ENCODE measurements at places on chromosomes 3 and 15.

GRCh38 chr3:194750491-194750828, 64.8 kb downstream of the FAM43A start:
- DNase-seq = no peak

DNA sequence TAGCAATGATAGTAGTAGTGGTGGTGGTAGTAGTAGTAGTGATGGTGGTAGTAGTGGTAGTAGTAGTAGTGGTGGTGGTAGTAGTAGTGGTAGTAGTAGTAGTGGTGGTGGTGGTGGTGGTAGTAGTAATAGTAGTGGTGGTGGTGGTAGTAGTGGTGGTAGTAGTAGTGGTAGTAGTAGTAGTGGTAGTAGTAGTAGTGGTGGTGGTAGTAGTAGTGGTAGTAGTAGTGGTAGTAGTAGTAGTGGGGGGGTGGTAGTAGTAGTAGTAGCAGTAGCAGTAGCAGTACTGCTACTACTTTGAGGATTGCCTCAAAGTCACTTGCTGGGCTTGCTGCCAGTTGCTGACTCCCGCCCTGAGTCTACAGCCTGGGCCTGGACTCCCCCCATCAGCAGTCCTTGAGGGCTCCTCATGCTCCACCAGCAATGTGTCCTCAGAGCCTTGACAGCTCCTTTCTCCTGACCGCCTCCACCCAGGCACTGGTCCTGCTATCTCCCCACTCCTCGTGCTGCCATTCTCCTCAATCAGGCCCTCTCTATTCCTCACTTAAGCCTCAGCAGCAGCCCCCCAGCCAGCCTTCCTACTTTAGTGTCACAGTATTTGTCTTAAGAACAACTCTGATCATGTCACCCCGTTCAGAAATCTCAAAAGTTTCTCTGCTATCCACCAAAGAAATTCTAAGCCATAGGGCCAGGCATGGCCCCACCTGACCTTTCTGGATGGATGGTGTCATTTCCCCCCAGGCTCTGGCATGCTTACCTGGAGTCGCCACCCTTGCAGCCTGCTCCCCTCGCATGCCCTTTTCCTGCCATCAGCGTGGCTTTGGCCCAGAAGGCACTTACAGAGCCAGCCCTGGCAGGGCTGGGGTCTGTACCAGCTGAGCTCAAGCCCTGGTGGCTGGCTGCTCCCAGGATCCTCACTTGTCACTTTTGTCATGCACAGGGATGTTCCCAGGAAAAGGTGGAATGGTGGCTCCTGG, 45.6 kb downstream of the DLEC1 start:
- no peak for DNase-seq

DNA sequence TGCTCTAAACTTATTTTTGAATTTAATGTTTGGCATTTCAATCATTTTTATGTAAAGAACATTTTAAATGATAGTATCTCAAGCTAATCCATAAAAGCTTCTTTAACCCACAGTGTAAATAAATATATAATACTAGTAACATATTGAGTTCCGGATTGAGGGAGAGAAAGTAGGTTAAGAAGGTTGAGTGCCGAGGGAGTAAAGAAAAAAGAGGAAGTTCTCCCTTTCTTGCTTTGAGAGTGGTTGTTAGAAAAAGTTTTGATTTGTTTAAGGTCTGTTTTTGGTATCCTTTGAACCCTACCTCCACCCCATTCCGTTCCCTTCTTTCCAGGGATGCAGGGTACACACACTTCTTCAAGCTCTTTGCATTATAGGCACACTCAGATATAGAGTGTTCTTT, 130.8 kb downstream of the VPS8 start:
- DNase-seq = no peak

DNA sequence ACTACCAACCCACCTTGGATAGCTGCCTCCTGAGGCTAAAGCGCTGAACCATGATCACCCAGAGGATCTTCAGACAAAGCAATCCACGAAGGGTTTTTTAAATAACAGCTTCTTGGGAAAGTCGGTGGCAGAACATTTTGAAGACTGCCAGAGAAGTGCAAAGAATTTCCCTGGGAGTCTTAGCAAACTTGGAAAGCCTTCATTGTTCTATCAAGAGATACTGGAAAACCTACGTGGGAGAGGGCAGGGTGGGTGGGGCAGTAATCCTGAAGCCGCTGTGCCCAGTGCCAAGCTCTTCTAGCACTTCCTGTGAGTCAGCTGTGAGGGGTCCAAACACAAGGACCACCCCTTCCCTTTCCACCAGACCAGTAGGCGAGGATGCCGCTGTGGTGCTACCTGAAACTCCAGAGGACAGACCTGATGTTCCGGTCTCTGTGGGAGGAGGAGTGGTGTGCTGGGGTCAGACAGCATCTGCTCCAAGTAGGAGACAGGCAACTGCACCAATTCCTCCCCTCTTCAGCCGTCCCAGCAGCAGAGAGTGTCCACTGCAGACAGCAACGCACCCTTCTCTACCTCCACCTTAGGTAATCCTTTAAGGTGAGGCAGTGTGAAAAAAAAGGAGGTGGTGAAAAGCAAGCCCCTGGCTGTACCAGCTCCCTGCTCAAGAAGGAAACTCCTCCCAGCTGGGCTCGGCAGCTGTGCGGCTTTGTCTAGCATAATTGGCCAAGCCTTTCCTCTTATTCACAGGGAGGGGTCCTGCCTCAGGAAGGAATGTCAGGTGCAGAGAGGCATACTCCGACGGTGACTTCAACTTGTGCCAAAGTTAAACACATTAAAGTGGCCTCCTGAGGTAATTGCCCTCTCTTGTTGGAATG, 99.0 kb downstream of the TMCC1 start:
- no peak for DNase-seq

GRCh38 chr3:2477620-2478019, 379.0 kb downstream of the CNTN4 start:
- DNase-seq = no peak

GRCh38 chr3:127671523-127672428, 976 bp upstream of the ABTB1 start:
- DNase-seq = peak; percentile 26

DNA sequence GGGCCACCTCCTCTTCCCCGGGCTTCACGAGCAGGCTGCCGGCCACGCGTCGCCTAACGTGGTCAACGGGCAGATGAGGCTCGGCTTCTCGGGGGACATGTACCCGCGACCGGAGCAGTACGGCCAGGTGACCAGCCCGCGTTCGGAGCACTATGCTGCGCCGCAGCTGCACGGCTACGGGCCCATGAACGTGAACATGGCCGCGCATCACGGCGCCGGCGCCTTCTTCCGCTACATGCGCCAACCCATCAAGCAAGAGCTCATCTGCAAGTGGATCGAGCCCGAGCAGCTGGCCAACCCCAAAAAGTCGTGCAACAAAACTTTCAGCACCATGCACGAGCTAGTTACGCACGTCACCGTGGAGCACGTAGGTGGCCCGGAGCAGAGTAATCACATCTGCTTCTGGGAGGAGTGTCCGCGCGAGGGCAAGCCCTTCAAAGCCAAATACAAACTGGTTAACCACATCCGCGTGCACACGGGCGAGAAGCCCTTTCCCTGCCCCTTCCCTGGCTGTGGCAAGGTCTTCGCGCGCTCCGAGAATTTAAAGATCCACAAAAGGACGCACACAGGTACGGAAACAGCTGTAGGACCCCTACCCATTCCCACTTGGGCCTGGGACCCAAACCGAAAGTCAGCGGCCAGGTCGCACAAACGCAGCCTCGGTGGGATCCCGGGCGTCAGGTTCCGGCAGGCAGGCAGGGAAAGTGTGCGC, 1.5 kb downstream of the ZIC1 start:
- DNase-seq = no peak

DNA sequence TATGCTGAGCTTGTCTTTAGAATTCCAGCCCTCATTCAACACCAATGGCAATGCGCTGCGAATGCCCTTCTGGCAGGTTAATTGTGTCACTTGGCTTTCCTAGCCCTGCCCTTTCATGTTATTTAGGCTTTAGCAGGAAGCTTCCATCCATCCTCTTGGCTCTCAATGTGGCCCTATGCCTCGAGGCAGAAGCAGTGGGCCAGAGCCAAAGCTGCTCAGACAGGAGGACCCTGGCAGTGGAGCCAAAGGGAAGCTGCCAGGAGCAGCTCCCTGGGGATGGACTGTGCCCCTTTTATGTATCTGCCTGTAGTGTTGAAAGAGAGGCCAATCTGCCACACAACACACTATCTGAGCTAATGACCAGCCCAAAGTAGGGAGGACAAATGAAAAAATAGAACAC, 376.4 kb downstream of the CTNNB1 start:
- no peak for DNase-seq

- no peak for DNase-seq
These were observed 2.6 kb upstream of the ULK3 start for GRCh38 chr15:74845581-74845980.

- no peak for DNase-seq
These were observed 160.0 kb upstream of the NSMCE3 start for GRCh38 chr15:29429584-29429983.

- DNase-seq = no peak
These were observed 12.9 kb downstream of the SEC11A start for GRCh38 chr15:84702961-84703482.

DNA sequence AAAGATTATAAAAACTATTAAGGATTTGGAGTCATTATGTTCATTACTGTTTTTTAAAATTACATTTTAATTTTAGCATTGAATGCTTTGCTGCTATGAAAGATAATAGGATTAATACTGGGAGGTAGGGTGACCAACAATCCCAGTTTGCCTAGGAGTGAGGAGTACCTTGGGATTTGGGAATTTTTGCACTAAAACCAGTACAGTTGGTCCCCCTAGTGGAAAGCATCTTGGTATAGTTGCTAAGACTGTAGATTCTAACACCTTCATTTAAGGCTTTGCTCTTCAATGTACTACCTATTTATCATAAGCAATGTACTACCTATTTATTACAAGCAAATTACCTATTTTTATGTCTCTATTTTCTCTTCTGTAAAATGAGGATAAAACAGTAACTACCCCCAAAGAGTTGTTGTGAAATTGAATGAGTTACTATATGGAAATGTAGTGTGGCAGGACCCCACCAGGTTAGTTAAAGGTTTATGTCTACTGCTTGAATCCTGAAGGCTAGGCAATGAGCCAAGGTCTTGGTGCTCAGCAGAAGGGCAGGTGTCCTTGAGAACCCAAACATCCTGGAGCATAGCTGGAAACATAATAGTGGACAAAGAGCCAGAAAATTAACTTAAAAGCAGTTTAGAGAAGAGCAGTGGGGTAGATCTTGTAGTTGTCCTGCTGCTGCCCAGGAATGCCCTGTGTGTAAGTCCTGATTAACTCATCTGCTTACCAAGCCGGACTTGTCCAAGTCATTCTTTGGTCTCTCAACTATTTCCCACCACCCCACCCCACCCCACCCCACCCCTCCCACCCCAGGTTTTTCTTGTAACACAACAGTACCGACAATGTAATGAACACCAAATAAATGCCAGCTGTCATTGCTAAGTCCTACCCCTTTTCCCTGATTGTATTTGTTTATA, 49.2 kb upstream of the NMD3 start:
- no peak for DNase-seq

DNA sequence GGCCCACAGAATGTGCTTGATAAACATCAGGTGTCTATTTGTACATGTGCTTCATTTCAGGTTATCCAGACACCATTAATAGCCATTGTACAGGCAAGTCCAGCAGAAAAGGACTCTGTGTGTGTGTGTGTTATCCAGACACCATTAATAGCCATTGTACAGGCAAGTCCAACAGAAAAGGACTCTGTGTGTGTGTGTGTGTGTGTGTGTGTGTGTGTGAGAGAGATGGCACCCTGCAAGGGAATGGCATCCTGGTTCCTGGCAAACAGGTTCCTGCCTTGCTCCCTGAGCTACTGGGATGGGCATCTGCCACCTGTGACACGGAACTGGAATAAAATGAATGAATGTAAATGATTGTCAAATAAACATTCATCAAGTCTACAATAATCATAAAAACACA, 11.7 kb downstream of the SUCLG2 start:
- no peak for DNase-seq

- no peak for DNase-seq
These were observed 247.0 kb upstream of the RARB start for GRCh38 chr3:25181096-25181495.

DNA sequence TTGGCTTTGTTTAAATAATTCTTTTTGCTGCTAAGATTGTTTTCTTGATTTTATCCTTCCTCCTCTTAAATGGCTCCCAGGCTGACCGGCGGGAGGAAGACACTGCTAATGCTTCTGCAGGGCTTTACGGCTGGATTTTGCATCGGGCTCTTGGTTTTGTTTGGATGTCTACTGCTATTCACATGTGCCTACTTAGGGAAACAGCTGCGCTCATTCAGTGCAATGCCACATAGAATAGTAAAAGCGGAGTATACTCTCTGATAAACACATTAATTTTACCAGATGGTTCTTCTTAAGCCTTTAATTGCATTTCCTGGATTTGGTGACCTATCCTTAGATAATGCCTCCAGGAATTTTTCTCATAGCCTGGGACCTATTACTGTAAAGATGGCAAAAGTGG, 146.6 kb downstream of the THSD4 start:
- DNase-seq = no peak

DNA sequence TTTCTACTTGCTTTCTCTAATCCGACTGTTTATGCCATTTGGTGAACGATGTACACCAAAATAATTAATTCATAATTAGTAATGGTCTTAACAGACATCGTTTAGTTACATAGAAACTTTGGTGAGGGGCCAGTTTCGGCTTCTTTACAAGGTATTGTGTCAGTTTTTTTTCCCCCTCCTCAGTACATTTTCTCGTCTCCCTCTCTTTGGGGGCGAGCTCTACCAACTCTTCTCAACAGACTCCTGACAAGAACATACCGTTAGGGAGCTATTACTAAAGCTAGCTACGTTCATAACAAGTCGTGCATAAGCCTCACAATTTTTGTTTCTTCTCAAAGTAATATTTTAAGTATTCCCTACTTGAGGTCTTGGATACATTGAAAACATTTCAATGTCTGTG, 1.4 kb downstream of the U2SURP start:
- DNase-seq = no peak

GRCh38 chr3:56935811-56936210, 124.7 kb upstream of the SPATA12 start:
- DNase-seq = no peak

GRCh38 chr3:38580450-38581382, 68.8 kb downstream of the SCN5A start:
- DNase-seq = no peak

DNA sequence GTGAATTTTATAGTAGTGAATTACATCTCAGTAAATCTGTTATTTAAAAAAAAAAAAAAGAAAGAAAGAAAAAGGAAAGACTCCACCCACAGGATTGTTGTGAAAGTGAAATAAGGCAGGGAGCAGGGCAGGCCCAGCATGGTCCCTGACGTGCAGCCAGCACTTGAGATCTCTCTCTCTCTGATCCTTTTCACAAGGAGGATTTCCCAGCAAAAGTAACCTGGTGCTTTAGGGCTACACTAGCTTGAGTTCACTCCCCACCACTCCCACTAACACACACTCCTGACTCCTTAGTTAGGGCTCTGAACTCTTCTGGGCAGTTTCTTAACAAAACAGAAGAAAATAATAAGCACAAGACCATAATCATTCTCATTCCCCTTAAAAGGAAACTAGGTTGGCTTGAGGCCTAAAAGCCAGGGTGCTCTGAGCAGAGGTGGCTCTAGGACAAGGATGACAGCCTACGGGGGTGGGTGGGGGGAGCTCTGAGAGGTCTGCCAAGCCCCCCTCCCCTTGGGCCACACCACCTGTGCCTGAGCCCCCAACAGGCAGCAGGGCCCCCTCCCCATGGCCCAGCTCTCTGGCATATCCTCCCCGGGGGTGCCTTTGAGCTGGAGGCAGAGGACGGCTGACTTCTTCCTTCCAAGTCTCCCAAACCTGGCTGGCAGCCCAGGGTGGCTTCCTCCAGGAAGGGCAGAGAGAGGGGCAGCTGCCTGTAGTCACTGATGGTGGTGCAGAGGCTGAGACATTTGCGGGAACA, 856 bp downstream of the TMEM40 start:
- no peak for DNase-seq

GRCh38 chr3:46711760-46712159, 5.9 kb downstream of the PRSS50 start:
- DNase-seq = no peak

GRCh38 chr15:35437157-35437556, 108.8 kb downstream of the DPH6 start:
- no peak for DNase-seq
